ENCODE measurements at places on chromosomes 5 and 9.

DNA sequence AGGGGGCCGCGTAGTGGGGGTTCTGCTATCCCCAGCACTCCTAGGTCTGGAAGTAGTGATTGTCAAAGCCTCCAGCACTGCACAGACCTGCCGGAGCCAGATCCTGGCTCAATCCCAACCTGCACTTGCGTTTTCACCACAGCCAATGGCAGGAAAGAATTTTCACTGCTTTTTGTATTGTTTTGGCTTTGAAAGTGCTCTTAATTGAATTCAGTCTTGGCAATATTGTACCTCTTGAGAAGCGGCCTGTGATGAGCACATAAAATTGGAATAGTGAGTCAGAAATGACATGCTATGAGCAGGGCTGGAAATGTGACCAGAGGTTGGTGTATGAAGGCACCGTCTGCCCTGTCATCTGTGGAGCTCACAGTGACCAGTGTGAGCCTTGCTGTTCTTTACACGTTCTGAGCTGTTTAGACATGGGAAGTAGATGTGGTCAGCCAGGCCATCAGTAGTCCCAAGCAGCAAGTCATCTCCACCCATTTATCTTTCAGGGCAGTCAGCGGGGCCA is 41.5 kb downstream of the SECISBP2 start:
- peak; percentile 16 for DNase-seq

GRCh38 chr5:111774525-111774924 is 17.5 kb upstream of the NREP start:
- DNase-seq = peak; percentile 11

GRCh38 chr5:21649969-21650368 is 1203.2 kb downstream of the CDH12 start:
- DNase-seq = no peak

DNA sequence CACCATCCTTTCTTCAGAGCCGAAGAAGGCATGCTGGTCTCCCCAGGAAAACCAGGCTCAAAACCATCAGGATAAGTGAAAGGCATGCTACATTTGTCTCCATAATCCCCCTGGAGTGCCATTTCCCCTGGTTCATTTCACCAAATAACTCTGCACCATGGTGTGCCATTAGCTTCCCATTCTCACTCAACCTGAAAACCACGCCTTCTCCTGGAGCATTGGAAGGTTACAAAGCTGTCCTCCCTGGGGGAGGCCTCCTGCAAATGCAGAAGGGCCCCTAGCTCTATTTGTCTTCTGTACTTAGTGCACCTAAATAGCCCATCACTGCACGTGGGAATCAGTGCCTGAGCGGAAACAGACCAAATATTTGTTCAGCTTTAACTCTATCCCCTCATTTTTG is 90.2 kb upstream of the ICE1 start:
- no peak for DNase-seq

- no peak for DNase-seq
Measured at GRCh38 chr5:54589786-54590185, 72.2 kb downstream of the SNX18 start.

GRCh38 chr5:18968966-18969365 is 1019.0 kb downstream of the CDH18 start:
- DNase-seq = no peak

GRCh38 chr5:153907170-153907775 is 131.4 kb downstream of the FAM114A2 start:
- DNase-seq = peak; percentile 14

Data from fibroblast of gingiva (primary cell).